ENCODE measurements at places on chromosomes 6 and 20.

GRCh38 chr20:33927724-33928123 lies 66.0 kb upstream of the RALY start:
- DNase-seq, result no peak

- DNase-seq, result no peak
Measured at GRCh38 chr6:80457439-80457933, 351.0 kb downstream of the BCKDHB start.

DNA sequence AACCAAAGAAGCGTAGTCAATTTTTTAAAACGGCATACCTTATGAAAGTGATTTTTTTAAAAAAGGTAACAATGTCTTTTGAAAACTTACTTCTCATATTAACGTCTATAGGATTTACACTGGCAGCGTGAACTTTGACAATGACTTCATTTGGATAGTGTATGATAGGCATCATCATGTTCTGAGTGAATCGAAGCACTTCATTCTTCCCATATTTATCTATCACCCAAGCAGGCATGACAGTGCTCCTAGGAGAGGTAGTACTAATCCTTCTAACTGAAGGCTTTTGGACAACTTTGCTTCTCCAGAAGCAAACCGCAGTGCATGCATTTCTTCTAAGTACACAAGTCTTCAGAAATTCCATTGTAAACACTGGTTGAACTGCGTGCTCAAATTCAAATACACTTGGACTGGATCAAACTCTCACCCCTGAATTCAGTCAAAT lies 618 bp downstream of the RTN4IP1 start:
- DNase-seq, result no peak

DNA sequence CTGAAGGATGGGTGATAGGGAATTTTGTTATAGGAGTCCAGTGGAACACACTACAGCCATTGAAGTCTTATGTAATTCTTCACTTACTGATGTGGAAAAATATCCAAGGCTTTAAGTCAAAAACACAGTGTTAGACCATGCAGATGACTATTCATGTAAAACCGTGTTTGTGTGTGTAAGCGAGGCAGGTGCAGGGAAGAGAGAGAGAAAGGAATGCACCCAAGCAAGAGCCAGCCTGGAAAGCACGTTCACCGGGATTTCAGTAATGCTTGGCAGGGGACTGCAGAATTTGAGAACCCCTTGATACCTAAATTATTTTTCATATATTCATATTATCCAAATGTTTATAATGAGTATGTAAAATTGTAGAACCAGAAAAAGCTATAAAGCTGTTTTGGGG lies 17.9 kb downstream of the RALGAPA2 start:
- DNase-seq, result no peak

- no peak for DNase-seq
Measured at GRCh38 chr6:12112540-12113189, 100.6 kb downstream of the HIVEP1 start.

DNA sequence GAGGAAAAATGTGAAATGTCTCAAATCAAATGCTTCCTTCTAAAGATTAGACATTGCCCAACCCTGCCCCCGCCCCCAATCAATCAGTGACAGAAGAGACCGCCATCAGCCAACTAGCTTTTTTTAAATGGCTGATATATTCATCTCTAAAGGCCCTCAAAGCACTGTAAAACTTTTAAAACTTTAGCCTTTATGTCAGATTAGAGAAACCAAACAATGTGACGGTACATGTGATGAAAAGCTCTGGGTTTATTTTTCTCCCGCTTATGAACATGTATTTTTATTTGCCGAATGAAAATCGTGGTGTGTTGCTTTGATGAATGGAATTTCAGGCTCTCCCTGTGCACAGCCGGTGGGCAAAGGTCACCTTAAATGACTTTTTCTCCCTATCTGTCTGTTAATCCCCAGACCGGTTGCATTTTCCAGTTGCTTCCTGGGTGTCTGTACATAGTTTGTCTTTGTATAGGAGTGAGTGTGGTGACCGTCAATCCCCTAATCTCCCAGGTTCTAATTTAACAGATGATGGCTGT lies 38.5 kb downstream of the TBC1D7 start:
- DNase-seq, result no peak

GRCh38 chr6:42135722-42136121 lies 6.7 kb downstream of the C6orf132 start:
- DNase-seq, result no peak

DNA sequence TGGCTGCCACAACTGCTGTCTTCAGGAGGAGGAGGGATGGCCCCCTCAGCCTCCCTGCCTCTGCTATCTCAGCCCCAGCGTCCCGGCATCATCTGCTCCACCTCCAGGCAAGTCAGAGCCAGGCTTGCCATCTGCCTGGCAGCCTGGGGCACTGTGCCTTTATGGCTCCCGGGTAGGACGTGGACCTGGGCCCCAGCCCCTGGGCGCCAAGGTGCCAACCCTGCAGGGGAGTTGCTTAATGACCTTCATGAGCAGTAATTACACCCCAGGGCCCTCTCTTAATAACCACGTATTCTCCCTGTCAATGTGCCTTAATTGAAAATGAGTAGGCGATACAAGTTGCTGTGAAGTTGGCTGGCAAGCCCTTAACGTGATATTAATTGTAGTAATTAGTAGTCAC lies 122.1 kb upstream of the MLN start:
- DNase-seq, result no peak

DNA sequence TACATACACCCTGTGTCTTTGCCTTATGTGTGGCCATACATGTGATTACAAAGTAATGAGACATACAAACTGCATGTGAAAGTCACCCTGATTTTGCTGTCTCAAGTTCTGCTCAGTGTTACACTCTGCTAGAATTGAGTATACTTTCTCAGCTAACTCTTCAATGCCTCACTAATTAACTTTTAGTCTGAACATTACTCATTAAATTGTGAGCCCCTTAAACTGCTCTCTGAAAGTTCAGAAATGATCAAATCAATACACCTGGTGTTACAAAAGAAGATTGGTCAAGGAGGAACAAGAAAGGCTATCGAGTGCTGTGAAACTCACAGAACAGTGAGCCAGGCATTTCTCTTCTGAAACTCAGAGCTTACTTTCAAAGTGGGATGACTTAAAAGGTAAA lies 71.3 kb downstream of the MKKS start:
- no peak for DNase-seq

DNA sequence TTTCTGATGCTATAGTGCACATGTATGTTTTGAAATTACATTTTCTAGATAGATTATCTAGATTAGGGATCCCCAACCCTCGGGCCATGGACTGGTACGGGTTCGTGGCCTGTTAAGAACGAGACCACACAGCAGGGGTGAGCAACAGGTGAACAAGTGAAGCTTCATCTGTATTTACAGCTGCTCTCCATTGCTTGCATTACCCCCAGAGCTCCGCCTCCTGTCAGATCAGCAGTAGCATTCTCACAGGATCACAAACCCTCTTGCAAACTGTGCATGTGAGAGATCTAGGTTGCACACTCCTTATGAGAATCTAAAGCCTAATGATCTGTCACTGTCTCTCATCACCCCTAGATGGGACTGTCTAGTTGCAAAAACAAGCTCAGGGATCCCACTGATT lies 10.4 kb downstream of the CEP57L1 start:
- DNase-seq, result no peak

DNA sequence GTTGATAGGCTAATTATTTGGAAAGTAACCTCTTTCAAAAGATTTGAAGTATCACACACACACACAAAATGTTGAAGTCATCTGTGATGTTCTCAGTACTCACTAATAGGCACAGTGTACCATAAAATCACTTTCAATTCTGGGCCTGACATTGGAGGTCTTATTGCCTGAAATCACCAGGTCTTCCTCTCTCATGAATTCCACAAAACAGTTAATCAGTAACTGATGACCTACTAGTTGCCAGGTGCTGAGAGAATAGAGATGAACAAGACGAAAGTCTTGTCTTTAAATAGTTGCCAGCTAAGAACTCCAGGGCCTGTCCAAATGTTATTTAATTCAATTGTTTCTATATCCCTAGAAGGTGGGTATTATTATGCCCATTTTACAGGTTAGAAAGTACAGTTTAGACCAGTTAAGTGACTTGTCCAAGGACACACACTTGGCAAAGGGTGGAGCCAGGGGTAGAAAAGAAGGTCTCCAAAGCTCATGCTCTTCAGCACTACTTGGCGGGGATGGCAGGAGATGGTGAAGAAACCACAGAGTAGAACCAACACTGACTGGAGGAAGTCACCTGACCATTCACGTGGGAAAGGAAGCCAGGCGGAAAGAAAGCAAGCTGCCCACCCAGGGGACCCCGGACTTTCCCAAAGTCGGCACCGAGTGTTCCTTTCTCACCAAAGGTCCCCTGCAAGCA lies 116.4 kb downstream of the KIF6 start:
- DNase-seq, result no peak

DNA sequence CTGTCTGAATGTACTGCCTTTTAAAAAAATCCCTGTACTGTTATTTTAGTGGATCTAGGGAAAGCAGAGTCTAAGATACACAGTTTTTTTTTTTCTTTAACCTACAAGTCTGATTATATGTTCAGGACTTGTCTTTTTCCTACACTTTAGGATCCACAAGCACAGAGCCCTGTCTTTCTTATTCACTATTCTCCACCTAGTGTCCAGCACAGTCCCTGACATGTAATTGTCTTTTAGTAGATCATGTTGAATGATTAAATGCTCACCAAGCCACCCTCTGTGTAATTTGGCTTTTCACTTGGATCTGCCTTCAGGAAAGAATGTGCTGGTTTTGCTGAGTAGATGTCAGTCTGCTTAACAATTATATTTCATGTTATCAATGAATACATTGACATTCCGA lies 35.8 kb upstream of the YWHAB start:
- no peak for DNase-seq

DNA sequence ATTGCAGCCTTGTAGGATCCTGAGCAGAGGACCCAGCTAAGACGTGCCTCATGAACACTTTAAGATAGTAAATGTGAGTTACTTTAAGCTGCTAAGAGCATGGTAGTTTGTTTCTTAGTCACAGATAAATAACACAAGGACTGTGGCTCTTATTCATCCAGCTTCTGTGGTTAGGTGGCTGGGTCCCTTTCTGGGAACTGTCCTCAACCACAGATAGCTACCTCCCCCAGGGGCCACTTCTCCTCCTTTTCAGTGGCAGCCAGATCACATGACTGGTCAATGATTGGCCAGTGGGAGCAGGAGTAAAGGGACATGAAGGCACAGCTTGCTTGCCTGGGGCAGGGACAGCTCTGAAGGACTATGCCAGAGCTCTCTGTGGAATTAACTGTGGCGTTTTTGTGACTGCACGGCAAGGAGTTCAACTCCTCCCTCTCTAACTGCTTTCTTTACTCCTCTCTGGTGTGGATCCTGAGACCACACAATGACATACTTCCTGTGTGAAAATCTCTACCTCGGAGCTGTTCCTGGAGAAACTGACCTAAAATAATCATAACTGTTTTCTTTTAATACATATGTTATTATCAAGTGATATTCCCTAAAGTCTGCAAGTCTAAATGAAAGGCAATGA lies 76.5 kb downstream of the NRN1 start:
- DNase-seq, result no peak

- no peak for DNase-seq
Measured at GRCh38 chr20:56843817-56844216, 214.7 kb downstream of the TFAP2C start.

DNA sequence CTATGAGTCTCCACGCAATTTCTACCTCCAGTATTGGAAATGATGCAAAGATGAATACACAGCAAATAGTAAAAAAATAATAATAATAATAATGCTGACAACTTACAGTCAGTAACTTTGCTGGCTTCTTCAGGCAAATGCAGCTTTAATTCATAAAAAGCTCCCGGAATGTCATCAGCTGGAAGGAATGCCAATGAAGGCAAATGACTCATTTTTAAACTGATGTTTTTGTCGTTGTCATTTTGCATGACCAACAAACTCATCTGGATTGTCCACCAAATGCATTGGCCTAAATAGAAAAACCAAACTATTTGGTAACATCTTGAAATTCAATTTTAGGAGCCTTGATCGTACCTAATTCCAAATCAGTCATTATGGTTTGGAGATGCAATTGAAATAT lies 217.1 kb downstream of the ALDH8A1 start:
- DNase-seq, result no peak

DNA sequence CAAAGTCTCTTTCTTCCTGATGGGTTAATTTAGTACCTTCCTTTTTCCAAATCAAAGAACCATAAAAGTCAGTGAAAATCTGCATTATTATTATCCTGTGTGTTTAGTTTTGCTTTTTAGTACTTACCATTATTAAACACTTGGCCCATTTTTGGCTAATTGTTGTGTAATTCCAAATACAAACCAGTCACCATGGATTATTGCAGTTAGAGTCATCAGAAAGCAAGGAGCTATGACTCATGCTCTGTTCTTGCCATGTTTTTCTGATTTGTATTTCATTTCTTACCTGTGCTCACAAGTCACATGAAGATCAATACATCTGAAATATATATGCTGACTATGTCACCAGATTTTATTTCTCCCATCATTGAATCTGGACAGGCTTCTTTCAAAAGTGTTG lies 31.3 kb downstream of the SLC22A3 start:
- no peak for DNase-seq

DNA sequence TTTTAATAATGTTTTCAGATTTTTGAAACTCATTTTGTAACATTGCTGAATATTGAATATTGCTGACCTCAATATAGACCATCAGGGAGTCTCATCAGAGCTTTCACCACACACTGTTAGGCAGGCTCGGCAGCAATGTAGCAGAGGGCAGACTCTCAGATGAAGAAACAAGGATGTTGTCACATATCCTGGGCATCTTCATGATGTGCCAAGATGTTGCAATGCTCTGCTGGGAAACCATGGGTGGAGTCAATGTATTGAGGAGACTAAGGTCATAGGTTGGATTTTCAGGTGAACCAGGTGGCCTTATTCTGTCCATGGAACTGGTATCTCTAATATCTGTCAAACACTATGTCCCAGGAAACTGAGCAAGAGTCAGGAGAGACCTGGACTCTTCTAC lies 27.3 kb downstream of the NR2E1 start:
- DNase-seq, result no peak

DNA sequence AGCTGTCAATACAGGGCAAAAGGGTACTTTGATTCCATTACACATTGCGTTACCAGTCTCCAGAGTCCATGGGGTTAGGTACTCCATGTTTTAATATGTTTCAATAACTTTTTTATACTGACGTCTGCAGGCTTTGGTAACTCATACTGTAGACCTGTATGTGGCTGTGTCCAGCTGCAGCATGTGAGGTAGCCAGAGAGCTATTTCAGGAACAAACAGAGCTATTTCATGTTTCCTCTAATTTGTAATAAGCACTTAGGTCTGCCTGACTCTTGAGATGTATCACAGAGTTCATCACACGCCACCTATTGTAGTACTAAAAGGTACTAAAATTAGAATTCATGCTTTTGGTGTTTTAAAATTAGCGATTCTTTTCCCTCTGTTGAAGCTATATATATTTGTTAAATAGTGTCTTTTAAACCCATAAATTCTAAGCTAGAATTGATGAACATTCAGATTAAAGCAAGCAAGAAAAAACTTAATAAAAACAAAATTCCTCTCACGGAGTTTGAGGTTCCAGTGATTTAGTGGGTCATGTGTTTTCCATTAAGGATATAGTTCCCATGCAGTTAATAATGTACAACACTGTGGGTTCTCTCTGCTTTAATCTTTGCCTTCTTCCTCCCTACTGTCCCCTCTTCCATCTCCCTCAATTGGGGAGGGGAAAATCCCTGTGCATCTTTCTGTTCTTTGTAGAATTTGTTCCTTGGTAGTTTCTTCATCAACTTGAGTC lies 37.0 kb downstream of the FOXO3 start:
- no peak for DNase-seq

- no peak for DNase-seq
Measured at GRCh38 chr20:37309936-37310590, 20.6 kb downstream of the MANBAL start.

All from stimulated activated CD4-positive, alpha-beta T cell treated with anti-CD3 and anti-CD28 coated beads, Interleukin-15, amount 100 ng/mL, for 24 hours (primary cell).